Non-pigmented ciliary epithelial cell (primary cell): ENCODE measurements at places on chromosomes 11 and 22.

- no peak for DNase-seq
Observed at GRCh38 chr11:102810950-102811660, 13.1 kb upstream of the MMP1 start.

- no peak for DNase-seq
Observed at GRCh38 chr11:575313-575995, 816 bp upstream of the PHRF1 start.

DNA sequence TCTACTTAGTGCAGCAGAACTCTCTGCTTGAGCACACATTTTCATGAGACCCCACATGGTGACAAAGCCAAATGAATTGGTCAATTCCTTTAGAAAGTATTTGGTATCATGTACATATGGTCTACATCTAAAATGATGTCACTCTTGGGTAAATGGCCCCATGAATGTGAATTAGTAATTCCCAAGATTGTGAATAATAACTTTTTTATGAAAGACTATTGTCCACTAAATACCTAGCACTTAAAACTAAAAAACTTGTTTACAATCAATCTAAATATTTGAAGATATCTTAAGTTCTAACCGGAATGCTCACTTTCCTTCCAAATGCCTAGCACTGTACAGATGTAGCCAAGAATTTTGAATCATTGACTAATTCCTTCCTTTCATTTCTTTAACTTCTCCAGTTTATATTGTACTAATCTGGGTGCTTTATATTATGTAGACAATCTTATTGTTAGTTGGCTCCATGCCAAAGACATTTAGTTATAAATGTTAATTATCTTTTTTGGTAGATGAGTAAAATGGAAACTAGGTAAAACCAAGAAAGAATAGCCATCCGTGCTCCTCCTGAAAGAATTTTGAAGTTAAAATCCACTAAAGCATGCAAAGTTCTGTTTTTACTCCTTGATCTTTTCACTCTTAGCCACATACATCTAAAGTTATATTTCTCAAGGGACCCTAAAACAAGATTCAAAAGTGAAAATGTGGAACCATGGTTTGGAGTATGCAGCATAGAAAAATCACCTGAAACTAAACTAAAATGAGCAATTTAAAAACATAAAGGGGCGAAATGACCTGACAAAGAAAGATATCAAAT, 145.0 kb upstream of the ARHGAP20 start:
- no peak for DNase-seq

DNA sequence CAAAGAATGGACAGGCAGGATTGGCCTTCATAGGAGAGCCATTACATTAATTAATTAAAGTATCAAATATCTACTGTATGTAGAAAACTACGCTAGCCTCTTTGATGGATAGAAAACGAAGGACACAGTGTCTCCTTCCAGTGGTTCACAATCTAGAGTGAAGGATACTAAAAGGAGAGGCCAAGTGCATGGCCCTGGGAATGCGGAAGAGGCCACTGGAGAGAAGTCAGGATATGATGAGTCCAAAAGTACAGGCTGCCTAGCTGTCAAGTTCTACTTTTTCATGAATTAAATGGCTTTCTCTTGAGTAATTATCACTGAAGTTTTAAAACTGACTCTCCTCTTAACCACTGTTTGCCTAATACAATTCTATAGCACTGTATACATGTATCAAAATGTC, 41.9 kb downstream of the ATG16L2 start:
- no peak for DNase-seq

- DNase-seq = no peak
Observed at GRCh38 chr22:44554411-44554810, 56.4 kb upstream of the RTL6 start.

GRCh38 chr11:26199331-26200095, 132.4 kb upstream of the ANO3 start:
- peak; percentile 35 for DNase-seq

- peak; percentile 20 for DNase-seq
Observed at GRCh38 chr22:39205344-39206021, 39.3 kb downstream of the PDGFB start.

GRCh38 chr11:29300420-29300819, 716.4 kb downstream of the KCNA4 start:
- peak; percentile 93 for DNase-seq

DNA sequence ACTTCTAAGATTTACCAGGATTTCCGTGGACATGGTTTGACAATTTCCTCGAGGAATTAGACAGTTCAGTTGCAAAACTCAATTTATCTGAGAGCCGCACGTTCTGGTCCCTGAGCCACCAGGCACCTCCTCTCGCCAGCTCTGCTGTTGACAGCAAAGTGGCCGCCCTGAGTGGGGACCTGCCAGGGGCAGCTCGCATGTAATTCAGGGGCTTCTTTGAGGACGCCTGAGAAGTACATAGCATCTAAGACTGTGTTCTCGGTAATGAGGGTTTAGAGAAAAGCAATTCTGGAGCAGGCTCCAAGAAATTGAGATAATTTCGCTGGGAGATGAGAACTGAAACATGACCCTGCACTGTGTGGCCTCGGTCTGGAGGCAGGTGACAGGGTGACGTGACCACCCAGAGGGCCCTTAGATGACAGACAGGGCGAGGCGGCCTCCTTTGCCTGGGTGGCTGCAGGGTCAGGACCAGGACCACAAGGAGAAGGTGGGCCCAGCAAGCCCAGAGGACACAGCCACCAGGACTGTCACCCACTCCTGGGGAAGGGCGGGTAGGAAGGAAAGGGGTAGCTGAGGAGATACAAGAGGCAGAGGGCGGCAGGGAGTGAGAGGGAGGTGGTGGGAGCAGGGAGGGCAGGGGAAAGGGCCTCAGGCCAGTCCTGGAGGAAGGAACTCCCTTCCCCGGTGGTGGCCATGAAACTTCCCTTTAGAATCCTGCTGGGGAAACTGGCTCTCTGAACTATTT, 55.0 kb downstream of the RTL6 start:
- no peak for DNase-seq

DNA sequence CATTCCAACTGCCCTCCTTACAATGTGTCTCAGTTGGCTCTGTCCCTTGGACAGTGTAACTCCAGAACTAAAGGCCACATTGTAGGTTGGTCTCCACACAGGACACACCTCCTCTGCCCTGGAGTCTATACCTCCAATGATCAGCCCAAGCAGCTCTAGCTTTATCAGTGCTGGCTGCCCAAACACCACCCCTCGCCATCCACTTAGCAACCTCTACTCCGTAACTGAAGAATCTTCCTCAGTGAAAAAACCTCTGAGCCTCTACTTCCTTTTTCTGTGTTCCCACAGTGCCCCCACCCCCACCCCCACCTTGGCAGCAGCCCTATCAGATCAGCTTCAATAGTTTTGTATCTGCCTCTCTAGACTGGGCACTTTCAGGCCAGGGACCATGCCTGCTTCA, 33.4 kb downstream of the SERPINH1 start:
- DNase-seq = no peak

DNA sequence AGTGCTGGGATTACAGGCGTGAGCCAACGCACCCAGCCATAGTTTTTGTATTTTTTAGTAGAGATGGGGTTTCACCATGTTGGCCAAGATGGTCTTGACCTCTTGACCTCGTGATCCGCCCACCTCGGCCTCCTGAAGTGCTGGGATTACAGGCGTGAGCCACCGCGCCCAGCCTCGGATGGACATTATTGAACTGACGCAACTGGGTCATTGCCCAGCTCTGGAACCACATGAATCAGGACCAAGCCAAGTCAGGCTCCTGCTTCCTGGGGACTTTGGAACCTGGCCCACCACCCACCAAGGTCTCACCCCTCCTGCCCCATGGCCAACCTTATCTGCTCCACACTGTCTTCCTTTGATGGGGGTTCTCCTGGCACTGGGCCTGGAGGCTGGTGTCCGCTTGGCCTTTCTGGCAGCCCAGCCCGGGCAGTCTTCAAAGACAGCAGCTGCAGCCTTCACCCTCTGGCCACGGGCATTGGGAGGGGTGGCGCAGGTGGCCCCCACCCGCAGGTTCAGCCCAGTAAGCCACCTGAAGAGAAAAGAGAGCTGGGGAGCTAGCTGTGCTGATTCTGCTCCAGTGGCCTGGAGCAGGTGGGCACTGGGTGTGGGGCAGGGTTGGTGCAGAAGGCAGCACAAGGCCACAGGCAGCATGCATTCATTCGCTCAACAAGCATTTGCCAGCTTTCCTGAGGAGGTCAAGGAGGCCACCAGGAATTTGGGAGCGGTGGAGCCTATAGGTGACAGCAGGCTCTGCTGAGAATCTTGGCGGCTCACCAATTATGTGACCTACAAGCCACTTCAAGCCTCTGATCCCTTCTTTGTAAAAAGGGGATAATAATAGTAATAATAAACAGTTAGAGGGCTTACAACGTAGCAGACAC, 5.7 kb downstream of the CHADL start:
- no peak for DNase-seq

- DNase-seq = no peak
Observed at GRCh38 chr11:13851691-13852090, 110.8 kb upstream of the SPON1 start.

- no peak for DNase-seq
Observed at GRCh38 chr11:65310736-65311135, 3.9 kb upstream of the CDC42EP2 start.

DNA sequence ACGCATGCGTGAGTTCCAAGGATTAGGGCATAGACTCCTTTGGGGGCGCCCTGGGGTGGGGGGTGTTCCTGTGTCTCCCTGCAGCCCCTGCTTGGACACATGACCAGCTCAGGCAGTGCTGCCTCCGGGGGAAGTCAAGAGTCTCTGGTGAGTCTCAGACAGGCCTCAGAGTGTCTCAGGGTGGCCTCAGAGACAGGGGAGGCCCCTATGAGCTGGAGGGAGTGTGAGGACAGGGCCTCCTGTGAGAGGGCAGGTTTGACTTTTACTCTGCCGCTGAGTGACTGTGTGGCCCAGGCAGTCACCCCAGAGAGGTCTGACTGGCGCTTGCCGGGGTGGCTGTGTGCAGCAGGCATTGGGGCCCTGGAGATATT, 41.2 kb upstream of the KCNQ1OT1 start:
- DNase-seq = no peak

DNA sequence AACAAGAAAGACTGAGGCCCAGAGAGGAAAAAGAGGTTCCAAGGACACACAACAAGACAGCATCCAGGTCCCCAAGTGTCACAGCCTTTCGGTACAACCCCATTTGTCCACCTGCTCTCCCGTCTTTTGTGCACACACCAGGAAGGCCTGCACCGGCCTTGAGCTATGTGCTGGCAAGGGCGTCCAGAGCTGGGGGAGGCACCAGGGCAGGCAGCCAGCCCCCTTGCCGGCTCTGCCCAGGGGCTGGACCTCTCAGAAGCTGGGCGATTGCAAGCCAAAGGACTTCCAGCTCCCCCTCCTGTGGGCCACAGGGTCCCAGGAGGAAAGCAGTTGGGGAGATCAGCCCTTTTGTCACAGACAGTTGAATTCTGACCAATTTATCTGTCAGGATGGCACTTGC, 210.5 kb downstream of the MN1 start:
- DNase-seq = no peak

DNA sequence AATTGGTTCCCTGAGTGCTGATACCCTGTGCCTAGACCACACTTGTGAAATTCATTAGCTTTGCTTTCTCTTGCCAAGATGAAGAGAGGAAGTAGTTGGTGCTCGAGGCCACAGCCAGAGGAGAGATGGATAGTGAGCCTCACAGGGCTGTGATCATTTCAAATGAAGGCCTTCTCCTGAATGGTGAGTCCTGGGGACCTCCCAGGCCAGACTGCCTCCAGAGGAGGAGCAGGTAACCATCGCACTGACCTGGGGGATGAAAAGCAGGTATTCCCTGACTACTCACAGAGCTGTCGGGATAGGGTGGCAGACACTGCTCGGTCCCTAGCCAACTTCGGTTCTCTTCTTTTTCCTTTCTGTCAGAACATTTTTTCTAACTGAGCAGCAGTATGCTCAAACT, 4.8 kb upstream of the FXYD6 start:
- no peak for DNase-seq

GRCh38 chr22:32286290-32286840, 31.2 kb upstream of the SLC5A4 start:
- DNase-seq = no peak

DNA sequence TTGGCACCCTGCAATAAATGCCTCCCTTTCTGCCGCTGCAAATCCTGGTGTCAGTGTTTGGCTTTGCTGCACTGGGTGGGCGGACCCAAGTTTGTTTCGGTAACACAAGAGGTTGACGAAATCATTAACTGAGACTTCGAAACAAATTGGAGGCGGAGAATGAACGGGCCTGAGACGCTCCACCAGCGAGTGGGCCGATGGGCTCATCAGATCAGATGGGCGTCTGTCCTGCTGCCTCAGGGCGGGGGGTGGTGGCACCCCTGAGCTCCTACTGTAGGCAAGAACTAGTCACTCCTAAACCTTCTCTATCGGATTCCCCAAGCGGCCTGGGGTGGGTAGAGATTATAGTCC, 918 bp upstream of the CAPN5 start:
- DNase-seq = no peak
